Cortex of kidney (tissue), 1 donor: ENCODE measurements at places on chromosomes 1 and 21.

DNA sequence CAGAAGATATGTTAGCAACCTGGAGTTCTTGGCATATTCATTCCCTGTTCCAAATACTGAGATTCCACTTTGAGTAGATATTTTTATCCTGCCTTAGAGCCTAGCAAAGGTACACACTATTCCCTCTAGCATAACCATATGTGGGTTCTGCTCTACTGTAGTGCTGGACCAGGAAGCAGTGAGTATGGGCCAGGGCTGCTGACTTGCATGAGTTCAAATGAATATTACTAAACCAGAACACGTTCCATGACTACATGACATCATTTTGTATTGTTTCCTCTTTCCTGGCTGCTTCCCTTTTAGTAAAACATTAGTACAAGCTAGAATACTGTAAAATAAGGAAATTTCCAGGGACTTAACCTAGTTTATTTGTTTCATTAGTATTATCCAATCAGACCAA lies 41.1 kb downstream of the TNFSF18 start:
- DNase-seq = no peak

GRCh38 chr1:21590126-21590880 lies 78.9 kb downstream of the RAP1GAP start:
- DNase-seq = no peak

DNA sequence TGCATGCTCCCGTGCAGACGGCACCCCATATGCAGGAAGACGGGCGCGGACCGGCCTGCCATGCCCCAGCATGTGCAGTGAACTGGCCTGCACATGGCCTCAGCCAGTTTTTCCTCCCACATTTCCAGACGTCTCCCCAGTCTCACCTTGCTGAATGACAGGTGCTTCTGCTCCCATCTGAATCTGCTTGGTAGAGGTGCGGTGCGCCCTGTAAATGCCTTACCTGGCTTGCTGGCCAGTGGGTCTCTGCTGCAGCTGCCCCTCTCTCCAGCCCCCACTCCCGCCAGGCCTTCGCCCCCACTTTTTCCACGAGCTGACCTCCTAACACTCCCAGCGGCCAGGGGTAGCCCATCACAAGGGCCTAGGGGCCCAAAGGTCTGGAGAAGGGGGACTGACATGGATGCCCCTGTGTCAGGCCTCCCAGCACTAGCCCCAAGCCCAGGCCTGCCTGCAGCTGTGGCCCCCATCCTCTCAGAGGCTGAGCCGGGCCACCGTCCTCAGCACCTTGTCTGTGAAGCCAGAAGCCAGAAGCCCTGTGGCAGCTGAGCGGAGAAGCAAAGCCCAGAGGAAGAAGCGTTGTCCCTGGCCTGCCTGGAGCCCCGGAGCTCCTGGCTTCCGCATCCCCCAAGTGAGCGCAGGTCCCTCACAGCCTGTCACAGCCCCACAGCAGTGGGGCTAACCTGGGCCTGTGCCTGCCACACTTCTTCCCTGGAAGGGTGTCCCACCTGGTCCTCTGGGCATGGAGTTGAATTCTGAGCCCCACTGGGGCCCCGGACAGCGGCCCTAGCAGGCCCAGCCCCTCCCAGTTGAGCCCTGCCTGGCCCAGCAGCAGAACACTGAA lies 3.7 kb upstream of the SLC19A1 start:
- DNase-seq = no peak

GRCh38 chr1:26276432-26276838 lies 3.5 kb upstream of the SH3BGRL3 start:
- no peak for DNase-seq

- no peak for DNase-seq
Measured at GRCh38 chr1:73097917-73098316, 815.6 kb upstream of the NEGR1 start.

DNA sequence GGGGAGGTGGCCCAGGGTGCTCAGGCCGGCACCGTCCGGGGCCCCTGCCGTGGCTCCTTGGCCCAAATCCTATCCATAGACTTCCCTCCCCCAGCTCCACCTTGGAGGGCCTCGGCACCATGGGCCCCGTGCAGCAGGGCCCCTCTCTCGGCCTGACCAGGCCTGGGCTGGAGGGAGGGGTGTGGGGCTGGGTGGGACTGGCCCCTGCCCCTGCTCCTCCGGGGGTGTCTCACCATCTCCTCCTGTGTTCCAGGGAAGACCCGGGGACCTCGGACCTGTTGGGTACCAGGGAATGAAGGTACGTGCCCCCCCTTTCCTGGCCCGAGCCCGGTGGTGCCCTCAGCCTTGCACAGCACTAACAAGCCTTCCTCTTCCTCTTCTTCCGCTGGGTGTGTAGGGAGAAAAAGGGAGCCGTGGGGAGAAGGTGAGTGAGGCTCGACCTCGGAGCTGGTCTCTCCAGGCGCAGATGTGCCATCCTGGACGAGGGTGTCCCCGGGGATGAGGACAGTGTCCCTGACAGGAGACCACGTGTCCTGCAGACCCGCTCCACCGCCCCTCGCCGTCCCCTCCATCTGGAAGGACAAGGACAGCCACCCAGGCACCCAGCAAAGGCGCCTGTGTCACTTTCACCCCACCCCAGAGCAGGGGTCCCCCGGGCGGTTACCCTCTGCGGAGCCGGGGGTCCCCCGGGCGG lies 7.9 kb downstream of the COL6A1 start:
- DNase-seq = no peak

GRCh38 chr1:20153000-20153418 lies 13.9 kb downstream of the PLA2G2F start:
- DNase-seq = no peak

DNA sequence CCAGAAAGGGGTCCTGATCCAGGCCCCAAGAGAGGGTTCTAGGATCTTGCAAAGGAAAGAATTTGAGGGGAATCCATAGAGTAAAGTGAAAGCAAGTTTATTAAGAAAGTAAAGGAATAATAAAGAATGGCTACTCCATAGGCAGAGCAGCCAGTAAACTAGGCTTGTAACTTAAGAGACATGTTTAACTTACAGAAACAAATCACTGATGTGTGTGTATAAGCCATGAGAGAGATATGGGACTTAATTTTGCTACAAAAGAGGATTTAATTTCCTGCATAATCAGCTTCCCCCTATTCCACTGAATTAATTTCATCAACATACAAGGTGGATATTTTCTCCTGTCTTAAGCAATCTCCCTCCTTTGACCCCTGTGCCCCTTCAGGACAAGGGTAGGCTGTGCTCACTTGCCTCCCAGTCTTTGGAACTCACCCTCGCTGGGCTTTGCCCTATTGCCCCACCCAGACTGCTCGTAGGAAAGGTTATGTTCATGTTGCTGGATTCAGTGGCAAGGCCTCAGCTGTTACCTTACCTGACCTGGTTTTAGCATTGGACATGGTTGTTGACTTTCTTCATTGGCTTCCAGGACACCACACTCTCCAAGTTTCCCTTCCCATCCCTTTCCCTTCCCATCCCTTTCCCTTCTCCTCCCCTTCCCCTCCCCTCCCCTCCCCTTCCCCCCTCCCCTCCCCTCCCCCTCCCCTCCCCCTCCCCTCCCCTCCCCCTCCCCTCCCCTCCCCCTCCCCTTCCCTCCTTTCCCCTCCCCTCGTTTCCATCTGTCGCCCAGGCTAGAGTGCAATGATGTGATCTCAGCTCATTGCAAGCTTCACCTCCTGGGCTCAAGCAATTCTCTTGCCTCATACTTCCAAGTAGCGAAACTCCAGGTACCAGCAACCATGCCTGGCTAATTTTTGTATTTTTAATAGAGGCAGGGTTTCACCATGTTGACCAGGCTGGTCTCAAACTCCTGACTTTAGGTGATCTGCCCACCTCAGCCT lies 44.6 kb downstream of the TBCE start:
- DNase-seq = no peak

DNA sequence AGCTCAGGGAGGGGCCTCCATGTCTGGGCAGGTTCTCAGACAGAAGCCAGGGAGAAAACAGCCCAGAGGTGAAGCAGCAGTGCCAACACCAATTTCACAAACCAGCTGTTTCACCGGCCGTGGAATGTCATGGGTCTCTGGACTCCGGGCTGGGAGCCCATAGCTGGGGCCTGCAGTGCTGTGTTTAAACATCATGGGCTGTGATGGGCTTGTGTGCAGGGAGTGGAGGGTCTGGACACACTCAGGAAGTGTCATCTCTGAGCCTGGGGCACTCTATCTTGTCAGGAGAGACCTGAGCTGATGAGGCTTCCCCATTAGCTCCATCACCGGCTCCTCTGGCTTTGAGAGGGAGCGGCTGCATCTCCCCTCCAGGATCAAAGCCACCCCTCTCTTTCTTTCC lies 173.6 kb upstream of the IGSF21 start:
- DNase-seq = no peak

DNA sequence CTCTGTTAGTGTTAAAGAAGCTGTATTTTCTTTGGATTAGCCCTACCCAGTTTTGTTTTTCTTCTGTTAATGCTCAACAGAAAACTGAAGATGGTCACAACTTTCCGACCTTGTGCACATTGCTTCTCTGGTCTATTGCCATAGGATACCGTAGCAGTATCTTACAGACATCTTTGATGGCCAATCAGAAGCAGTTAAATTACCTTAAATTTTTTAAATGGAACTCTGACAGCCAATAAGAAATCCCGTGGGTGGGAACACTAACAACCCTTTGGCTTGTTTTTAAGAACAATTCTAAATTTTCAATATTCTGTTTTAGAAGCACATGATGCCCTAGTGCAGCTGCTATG lies 17.2 kb downstream of the NFYC start:
- no peak for DNase-seq

GRCh38 chr1:116226017-116226416 lies 114.8 kb downstream of the MAB21L3 start:
- no peak for DNase-seq

GRCh38 chr1:94276988-94277434 lies 39.6 kb upstream of the ARHGAP29 start:
- no peak for DNase-seq

DNA sequence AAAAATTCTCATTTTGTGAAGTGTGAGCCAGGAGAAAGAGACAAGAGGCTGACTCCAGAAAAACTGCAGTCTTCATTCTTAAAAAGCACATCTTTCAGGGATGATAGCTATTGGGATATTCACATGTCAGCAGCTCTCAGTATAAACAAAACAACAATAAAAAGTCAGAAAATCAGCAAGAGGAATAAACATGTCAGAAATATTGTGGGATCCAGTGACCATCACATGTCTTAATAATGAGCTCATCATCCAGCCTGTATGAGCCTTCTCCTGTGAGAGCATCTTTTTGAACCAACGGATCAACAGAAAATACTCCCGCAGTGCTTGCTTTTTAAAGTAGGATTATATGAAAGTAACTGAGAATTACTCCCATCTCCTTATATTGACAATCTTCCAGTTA lies 241.6 kb downstream of the SMYD3 start:
- DNase-seq = no peak

DNA sequence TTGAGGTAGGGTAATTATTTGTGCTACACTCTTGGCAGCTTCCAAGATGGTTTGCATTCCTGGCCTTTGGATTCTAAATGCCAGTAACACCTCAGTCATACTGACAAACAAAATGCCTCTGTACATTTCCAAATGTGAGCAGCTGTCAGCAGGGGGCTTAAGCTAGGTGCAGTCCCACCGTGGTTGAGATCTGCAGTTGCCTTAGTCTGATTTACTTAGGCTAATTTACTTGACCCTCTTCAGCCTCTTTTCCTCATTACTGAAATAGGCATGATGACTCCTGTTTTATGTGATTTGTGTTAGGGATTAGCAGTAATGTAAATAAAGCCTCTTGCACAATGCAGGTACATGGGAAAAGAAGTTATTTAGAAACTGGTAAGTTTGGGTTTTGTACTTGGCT lies 13.5 kb upstream of the SPATA1 start:
- no peak for DNase-seq

GRCh38 chr1:109712321-109712864 lies 342 bp downstream of the GSTM5 start:
- no peak for DNase-seq

DNA sequence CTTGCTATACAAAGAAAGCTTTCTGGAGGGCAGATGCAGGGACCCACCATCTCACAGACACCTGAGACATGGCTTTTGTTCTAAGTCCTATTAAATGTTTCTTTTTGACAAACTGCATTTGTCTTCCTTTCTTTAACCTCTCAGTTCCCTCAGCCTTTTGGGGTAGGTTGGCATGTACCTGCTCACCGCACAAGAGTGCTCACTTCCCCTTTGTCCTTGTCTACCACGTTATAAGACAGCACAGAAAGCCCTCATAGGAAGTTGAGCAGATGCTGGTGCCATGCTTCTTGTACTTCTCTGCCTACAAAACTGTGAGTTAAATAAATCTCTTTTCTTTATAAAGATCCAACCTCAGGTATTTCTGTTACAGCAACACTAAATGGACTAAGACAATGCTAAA lies 31.9 kb upstream of the RGS21 start:
- no peak for DNase-seq

- no peak for DNase-seq
Measured at GRCh38 chr1:71706029-71706671, 576.2 kb downstream of the NEGR1 start.

- DNase-seq = no peak
Measured at GRCh38 chr1:220631238-220631815, 58.8 kb upstream of the C1orf115 start.

DNA sequence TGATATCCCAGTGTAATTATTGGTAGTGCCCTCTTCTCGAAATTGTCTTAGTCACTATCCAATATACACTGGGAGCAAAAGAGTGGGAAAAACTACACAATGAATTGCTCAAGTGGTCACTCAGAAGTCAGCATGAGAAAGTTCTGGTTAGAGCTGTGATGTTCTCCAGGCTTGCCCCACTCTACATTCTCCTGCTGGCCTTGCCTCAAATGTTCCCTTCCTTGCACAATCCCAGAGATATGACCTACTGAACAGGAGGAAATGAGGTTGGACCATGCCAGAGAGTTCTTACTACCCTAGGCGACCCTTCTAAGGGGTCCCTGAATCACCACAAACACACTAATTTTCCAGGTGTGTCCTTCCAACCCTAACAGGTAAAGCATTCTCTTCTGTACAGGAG lies 40.8 kb downstream of the GLUL start:
- DNase-seq = no peak

- no peak for DNase-seq
Measured at GRCh38 chr1:36950604-36951291, 83.6 kb downstream of the GRIK3 start.

- DNase-seq = no peak
Measured at GRCh38 chr1:3628445-3628844, 3.6 kb downstream of the TPRG1L start.

- no peak for DNase-seq
Measured at GRCh38 chr1:179816196-179816960, 61.2 kb downstream of the TOR1AIP2 start.

DNA sequence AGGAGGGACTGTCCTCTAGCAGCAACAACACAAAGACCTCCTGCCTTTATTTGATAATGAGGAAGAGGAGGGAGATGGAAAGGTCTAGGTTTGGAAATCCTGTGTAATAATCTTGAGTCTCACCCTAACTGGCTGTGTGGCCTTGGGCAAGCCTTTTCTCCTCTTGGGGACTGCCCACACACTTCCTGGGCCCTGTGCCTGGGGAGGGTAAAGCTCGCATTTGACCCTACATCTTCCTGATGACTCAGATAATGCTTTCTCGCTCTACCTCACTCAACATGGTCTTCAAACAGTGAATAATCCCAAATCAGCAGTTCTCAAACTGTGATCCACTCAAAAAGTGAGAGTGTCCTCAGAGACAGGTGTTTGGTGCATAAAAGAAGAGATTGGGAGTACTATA lies 81.2 kb downstream of the VWA5B1 start:
- DNase-seq = no peak

GRCh38 chr1:150484431-150484830 lies 2.8 kb upstream of the TARS2 start:
- no peak for DNase-seq
